NCI-H1417 treated with DMSO at 0.1 percent for 48 hours (cell line): ENCODE measurements at places on chromosomes 2 and 18.

- DNase-seq = no peak
Observed at GRCh38 chr2:1482253-1482675, 69.0 kb downstream of the TPO start.

DNA sequence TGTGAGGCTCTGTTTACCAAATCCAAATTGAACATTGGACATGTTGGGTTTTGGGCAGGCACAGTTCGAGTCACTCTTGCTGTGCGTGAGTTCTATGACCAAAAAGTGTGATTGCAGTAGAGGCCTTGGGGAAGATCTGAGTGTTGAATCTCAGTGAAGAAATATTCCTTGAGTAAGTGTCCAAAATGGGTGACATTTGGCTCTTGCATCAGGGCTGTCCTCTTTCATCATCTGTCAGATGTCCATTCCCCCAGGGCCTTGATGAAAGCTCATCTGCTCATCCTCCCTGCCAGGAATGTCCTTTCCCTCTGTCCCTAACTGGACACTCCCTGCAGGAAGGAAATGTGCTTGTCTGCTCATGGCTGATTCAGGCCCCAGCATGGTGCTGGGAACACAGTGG is 6.4 kb upstream of the SFTPB start:
- DNase-seq = no peak

GRCh38 chr2:85462322-85462721 is 43.8 kb downstream of the SH2D6 start:
- no peak for DNase-seq

GRCh38 chr2:160498137-160498536 is 4.5 kb upstream of the RBMS1 start:
- no peak for DNase-seq

GRCh38 chr18:22789600-22789999 is 143.5 kb upstream of the RBBP8 start:
- no peak for DNase-seq
